ENCODE measurements at places on chromosomes 2 and 18.

DNA sequence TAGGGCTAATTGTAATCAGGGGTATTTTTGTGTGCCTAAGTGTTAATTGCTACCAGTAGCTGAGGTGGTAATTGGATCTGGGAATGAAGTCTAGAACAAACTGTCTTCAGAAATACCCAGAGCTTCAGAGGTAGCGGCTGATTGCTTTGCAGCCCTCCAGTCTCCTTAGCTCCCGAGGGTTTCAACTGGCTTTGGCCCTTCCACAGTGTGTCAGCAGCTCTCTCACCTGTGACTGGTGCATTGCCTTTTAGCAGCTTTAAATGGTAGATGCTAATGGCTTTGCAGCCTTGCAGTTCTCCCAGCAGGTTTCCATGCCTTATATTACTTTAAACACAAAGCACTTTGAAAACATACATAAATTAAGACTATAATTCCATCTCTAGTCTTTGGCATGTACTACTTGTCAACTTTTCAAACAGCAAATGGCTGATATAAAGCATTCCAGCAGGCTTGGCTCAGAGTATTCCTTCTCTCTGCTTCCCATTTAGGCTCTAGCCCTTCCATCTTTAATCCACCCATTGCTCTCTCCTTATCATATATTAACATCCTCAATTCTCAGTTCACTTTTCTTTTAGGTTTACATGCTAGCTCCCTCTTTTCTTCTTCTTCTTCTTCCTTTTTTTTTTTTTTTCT is 156.4 kb upstream of the GALNT13 start:
- no peak for DNase-seq

- DNase-seq, result no peak
Measured at GRCh38 chr18:28208712-28209265, 31.9 kb upstream of the CDH2 start.

DNA sequence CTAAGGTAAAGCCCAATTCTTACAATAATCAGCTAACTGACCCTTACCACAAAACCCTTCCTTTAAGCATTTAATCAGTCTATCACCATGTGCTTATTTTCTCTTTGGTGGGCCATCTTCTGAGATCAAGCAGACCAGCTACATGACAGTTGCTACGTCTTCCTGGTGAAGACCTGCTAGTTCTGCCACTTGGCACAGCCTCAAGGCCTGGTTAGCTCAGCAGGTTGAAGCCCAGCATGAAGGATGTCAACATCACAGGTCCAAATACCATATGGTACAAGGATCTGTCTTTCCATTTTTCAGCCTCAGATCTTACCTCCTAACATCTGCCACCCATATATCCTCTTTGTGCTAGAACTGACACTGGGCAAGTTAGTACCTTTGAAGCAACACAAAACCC is 636.9 kb downstream of the LRP1B start:
- peak; percentile 53 for DNase-seq

GRCh38 chr2:139763705-139764104 is 983.5 kb upstream of the NXPH2 start:
- no peak for DNase-seq

GRCh38 chr2:213104903-213105202 is 46.6 kb downstream of the IKZF2 start:
- DNase-seq, result no peak

DNA sequence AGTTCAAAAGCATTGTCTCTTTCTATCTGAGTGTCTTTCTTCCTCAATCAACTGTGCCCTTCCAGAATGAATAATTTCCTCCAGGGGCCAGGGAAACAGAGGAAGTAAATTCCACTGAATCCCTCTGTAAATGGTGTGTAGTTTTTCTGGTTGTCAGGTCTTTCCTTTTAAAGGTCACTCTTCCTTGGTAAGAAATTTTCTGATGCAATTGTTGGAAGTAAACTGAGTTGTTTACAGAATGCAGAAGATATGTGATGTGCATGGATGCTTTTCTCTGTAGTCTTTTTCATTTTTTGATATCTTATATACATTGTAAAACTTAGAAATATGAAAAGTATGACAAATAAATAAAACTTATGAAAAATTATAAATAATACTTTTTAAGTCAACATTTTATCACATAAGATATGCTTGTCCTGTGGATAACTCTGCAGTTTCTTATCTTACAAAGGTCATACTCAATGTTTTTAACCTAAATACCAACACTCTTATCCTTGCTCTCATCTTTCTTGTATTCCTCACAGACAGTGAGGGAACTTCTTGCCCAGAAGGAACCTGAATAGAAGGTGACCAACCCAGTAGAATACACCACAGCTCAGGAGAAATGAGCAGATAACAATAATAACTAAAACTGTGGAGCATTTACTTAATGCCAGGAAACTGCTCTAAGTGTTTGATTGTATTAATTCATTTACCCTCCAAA is 234.5 kb downstream of the METTL4 start:
- DNase-seq, result no peak

- no peak for DNase-seq
Measured at GRCh38 chr2:100136310-100136709, 6.1 kb downstream of the AFF3 start.

DNA sequence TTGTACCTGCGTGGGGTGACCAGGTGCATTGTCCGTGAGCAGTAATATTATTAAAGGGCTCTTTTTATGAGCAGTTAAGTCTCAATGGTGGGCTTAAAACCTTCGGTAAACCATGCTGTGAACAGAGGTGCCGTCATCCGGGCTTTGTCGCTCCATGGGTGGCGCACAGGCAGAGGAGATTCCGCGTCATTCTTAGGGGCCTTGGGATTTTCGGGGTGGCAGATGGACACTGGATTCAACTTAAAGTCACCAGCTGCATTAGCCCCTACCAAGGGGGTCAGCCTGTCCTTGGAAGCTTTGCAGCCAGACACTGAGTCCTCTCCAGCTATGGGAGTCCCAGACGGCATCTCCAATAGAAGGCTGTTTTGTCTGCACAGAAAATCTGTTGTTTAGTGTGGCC is 107.7 kb downstream of the NFATC1 start:
- no peak for DNase-seq

GRCh38 chr2:180184506-180184905 is 177.4 kb upstream of the CWC22 start:
- no peak for DNase-seq

DNA sequence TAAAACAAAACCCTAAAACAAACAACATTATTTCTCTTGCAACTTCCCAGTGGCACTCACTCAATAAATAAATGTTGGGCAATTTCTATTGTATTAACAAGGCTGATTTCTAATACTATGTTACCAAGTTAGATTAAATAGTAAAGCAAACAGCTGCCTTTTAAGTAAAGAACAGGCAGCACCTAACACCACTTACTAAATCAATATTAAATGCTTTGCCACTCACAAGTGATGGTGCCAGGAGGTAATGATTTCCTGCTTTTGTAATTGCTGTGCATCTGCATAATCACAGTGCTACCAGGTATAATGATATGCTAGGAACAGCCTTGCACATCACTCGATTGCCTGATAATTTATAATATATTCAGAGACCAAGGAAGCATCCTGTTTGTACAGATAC is 276.5 kb downstream of the NBAS start:
- DNase-seq, result no peak

DNA sequence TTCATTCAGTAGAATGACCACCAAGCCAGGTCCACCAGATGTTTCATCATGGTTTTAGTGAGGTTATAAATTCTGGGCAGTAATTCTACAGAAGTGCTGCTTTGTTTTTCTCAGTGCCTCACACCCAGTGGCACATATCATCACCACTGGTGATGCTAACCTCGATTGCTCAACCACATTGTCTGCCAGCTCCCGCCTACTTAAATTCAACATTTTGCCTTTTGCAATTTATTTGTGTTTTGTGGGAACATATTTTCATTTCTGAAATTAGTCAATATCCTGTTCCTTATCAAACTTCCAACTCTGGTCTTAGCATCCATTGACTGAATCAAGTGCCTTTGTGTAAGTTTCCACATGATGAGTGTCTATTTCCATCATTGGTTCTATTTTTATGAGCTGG is 62.3 kb upstream of the TMEM178A start:
- no peak for DNase-seq

- DNase-seq, result no peak
Measured at GRCh38 chr2:194739217-194739616, 917.8 kb upstream of the SLC39A10 start.

DNA sequence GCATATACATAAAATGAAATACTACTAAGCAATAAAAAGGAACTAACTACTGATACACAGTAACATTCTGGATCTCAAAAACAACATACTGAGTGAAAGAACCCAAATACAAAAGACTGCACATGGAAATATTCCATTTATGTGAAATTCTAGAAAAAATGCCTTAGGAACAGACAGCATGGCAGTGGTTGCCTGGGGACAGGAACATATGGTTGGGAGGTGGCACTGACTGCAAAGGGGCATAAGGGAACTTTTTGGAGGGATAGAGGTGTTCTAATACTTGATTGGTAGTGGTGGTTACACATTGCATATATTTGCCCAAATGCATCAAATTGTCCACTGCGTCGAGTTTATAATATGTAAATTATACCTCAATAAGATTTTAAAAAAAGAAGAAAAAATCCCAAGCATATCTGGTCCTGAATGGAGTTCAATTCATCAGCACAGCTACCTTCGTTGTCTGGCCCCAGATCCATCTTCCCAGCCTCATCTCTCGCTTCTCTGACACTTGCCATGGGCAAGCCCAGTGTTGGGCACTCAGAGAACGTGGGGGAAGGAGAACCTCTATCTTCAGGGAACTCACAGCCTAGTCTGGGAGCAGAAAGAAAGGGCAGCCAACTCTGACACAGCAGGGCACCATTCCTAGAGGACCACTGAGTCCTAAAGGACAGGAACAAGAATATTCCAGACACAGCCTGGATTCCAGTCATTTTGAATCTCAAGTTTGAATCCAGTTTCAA is 8.6 kb upstream of the SMAD4 start:
- DNase-seq, result no peak

DNA sequence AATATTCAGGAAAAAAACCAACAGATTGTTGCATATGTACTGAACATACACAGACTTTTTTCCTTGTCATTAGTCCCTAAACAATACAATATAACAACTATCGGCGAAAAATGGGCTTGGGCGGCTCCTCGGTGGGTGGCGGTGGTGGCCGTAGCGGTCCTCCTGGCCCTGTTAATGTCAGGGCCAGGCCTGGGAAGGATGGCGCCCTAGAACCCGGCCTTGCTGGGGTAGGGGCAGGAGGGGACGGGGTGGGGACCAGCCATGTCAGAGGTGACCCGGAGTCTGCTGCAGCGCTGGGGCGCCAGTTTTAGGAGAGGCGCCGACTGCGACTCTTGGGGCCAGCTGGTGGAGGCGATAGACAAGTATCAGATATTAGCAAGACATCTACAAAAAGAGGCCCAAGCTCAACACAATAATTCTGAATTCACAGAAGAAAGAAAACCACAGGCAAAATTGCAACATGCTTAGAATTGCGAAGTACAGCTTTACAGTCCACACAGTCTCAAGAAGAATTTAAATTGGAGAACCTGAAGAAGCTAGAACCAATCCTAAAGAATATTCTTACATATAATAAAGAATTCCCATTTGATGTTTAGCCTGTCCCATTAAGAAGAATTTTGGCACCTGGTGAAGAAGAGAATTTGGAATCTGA is 36.5 kb downstream of the ROCK2 start:
- DNase-seq, result no peak

GRCh38 chr18:10059610-10060468 is 146.0 kb downstream of the VAPA start:
- no peak for DNase-seq

GRCh38 chr2:196218106-196218505 is 46.7 kb upstream of the STK17B start:
- peak; percentile 35 for DNase-seq

GRCh38 chr2:213119061-213119809 is 32.2 kb downstream of the IKZF2 start:
- DNase-seq, result no peak

GRCh38 chr2:174286172-174286571 is 37.8 kb upstream of the OLA1 start:
- peak; percentile 23 for DNase-seq

GRCh38 chr2:10330700-10331026 is 28.0 kb downstream of the HPCAL1 start:
- no peak for DNase-seq

DNA sequence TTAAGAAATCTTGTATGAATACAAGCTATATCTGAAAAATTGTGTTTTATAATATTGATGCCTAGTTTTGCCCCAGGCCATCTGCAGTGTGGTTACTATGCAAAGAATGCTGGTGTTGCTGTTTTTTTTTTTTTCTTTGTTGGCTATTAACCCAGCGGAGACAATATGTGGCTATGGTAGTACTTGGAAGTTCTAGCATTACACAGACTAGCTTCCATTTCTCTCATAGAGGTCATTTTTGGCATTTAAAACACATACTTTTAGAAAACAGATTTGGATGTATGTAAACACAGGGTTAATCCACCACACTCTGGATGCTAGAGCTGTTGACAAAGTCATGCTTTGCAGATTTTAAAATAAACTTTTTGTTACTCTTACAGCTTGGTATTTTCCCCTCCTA is 209.8 kb downstream of the NEDD4L start:
- no peak for DNase-seq

DNA sequence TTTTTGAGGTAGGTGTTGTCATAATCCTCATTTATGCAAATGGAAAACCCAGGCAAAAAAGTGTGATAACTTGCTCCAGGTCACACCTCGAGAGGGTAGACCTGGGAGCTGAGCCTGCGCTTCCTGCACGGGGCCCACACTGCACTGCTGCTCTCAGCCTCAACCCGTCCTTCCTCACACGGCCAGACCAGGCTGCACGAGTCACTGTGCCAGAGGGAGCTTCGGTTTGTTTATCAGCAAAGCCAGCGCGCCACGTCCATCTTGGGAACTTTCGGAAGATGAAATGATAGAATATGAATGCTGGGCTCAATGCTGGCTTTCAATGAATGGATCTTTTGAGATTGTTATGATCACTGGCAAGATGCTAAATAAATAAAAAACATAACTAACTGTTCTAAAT is 14.4 kb downstream of the COPS9 start:
- no peak for DNase-seq

DNA sequence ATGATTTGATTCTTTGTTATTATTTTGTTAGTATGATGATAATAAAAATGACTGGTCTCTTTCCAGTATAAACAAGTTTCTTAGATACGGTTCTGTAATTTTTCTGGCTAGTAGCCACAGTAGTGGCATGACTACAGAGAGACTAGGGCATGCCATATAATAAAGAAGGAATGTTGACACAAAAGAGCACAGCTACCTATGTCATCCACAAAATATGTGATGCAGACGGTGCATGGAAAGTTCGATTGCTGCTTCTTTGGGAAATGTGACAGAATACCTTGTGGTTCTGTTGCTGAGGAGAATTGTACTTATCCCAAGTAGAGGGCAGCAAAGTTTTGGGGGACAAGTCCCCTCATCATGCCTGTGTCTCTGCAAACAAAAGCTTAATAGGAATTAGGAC is 26.1 kb upstream of the SETBP1 start:
- DNase-seq, result no peak
